ENCODE measurements at places on chromosomes 7 and 10.

- no peak for DNase-seq
These were observed 181.0 kb downstream of the GATA3 start for GRCh38 chr10:8235253-8236027.

DNA sequence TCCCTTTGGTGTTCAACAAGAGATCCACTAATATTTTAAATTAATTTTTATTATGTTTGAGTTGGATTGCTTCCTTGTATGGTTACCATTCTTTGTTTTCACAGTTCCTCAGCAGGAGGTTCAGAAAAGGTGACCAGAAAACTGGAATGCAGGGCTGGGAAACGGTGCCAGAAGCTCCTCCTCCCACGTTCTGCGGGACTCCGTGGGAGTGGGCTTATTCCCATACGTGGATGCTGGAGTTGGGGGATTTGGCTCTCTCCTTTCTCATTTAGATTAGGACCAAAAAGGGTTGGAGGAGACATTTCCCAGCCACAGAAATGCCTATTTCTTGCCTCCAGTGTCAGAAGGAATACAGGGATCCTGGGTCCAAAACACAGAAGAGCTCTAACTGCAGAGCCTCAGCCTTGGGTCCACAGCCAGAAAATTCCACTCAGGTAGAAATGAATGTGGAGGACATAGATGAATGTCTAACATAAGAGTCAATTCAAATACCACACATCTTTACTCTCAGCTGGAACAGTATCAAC lies 56.0 kb downstream of the SORBS1 start:
- no peak for DNase-seq

DNA sequence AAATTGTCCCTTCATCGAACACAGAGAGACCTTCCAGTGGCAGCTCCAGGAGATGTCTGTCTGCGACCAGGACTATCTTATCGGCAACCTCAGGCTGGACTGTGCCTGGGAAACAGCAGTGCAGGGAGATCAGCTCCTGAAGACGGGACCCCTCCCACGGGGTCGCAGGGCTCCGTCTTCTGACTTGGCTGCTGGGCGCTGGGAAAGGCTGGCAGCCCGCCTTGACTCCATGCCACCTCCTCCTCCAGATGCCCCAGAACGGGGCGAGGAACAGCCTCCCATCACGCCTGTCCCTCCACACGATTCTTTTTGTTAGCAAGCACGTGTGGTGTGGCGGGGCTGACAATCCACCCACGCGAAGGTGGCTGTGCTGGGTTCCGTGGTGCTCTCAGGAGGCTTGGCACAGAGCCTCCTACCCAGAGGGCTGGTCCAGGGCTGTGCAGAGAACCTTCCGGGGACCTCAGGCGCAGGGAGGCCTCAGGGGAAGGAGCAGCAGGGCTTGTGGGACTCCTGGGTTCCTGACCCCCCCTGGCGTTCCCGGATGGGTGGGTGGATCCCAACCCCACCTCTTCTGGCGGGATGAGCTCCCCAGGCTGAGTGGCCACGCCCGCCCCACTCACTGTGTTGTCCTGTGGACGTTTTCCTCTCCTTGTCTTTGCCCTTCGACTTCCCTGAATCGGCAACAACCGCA lies 47.6 kb upstream of the NKX6-2 start:
- no peak for DNase-seq

GRCh38 chr7:4172883-4173282 lies 509.2 kb upstream of the FOXK1 start:
- DNase-seq = no peak

DNA sequence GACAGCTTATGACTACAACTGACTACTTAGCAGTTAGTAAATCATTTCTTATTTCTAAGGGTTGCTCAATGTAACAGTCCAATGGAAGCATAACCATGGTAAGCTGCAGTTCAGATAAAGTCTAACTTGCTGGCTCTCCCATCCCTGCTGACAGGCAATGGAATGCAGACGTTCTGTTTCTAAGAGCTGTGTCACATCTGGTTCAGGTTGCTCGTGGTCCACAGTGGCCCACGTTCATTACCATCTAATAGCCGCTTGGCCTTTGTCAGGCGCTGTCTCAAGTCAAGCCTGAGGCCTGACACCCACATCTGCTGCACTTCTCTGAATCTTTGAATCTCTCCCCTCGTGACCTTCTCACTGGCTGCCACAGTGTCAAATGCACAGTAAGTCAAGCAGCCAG lies 240.8 kb downstream of the FGFR2 start:
- no peak for DNase-seq

GRCh38 chr10:29554660-29555059 lies 80.1 kb downstream of the SVIL start:
- no peak for DNase-seq
